Astrocyte of the hippocampus (primary cell): ENCODE measurements at places on chromosomes 6 and 20.

DNA sequence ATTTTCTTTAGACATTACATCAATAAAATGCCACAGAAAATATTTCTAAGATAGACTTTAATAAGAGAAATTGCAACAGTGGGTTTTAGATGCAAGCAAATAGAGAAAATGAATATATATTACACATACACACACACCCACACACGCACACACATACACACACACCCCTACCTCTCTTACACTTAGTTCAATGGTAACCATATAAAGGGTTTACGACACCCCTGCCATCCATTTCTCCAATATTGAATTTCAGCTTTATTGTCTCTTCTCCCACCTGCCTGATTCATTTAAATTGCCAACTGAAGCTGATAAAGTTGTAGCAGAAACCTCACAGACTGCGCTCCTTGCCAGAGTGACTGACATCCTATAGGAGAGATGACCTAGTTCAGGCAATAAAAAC is 154.6 kb downstream of the ADAT2 start:
- DNase-seq = no peak

DNA sequence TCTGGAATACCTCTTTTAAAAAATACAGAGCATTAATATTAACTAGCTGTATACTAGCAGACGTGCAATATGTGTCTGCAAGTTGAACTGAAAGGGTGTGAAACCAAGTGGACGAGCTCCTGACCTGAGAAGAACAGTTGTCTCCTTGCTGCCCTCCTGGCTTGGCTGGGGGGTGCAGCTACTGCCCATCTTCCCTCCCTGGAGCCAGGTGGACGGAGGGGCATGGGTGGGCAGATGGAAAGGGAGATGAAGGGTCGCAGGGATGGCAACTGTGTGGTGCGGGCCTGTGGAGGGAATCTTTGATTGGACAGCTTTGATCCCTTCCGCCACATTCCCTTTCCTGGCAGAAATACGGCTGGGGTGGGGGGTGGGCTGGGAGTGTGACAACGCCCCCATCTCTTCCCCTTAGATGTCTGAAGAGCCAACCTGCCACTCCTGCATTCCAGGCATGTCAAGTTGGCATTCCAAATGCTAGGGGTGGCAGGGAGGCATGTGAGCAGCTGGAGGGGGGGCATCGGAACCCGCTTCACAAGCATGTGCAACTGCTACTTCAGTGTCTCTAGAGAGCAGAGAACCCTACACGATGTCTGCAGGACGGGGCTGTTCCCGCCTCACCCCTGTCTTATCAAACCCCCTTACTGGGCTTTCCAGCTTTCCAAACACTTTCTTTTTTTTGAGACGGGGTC is 37.3 kb downstream of the SRSF3 start:
- peak; percentile 38 for DNase-seq

GRCh38 chr6:84422380-84422968 is 195.0 kb upstream of the CEP162 start:
- peak; percentile 76 for DNase-seq

DNA sequence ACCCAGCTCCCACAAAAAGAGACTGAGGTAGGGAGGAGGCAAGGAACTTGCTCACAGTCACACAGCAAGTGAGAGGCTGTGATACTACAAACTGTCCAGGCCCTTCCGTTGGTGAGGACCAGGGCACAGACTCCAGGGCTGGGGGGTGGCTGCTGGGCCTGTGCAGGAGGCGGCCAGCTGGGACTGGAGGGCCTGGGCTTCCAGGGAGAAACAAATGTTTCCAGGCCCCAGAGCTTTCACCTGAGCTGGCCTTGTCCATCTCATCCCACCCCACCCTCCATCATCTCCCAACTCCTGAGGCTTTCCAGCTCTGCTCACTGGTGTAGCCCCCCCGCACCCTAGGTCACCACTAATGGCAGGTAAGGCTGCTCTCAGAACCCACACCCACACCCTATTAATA is 86.0 kb downstream of the GRM4 start:
- no peak for DNase-seq

GRCh38 chr6:593139-593906 is 63.6 kb downstream of the HUS1B start:
- DNase-seq = peak; percentile 76
